Muscle of leg (tissue), 16 donors: ENCODE measurements at places on chromosomes 7 and 10. TPM values are rescaled to one million over a fixed set of nuclear protein-coding genes. Genes with fewer than 3 reads are reported as not detected.

- DNase-seq = peak; percentile 16
- no peak overlapping the region for H3K27ac ChIP-seq
- H3K4me1 ChIP-seq = no peaks in the 10 kb centered on the region
- H3K36me3 ChIP-seq = no peaks in the 10 kb centered on the region
- no peaks in the 10 kb centered on the region for H3K27me3 ChIP-seq
These were observed 594.4 kb upstream of the VSTM2A start for GRCh38 chr7:53947732-53948131.

- H3K4me3 ChIP-seq = no peak overlapping the region
- no peaks in the 10 kb centered on the region for H3K36me3 ChIP-seq
- no peak overlapping the region for H3K27ac ChIP-seq
- no peaks in the 10 kb centered on the region for H3K27me3 ChIP-seq
These were observed 185.0 kb downstream of the ELFN1 start for GRCh38 chr7:1854866-1855724.

DNA sequence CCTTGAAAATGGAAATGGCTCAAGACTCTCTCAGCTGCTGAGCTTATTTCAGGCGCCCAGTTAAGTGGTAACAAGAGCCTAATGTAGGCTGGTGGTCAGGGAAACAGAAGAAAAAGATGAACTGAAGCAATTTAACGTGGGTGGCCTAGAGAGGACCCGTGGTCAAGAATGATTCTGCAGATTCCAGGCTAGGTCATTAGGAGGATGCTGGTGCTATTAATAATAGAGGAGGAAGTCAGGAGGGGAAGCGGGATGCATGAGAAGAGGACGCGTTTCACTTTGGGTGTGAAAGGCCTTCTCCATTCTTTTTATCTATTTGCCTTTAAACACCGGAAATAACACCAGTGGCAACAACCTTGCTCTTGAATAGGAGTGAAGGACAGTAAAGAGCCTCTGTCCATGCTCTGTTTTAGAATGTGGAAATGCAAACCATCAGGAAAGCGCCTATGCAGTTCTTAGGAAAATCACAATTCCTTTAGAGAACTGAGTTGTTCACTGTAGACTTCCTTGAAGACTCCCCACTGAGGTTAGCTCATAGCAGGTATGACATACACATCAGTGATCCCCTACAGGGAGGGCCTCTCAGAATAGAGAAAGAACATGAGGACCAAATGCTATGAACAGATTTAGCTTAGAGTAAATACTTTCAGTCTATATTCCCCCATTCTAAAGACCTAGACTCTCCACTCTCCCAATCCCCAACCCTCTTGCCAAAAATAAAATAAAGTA, 8.6 kb downstream of the LIPA start:
- H3K4me3 ChIP-seq = no peak overlapping the region
- DNase-seq = peak; percentile 64
- H3K27ac ChIP-seq = peak overlapping the region; percentile 37
- peaks cover 13% of the 10 kb centered on the region for H3K36me3 ChIP-seq
- no peaks in the 10 kb centered on the region for H3K27me3 ChIP-seq

DNA sequence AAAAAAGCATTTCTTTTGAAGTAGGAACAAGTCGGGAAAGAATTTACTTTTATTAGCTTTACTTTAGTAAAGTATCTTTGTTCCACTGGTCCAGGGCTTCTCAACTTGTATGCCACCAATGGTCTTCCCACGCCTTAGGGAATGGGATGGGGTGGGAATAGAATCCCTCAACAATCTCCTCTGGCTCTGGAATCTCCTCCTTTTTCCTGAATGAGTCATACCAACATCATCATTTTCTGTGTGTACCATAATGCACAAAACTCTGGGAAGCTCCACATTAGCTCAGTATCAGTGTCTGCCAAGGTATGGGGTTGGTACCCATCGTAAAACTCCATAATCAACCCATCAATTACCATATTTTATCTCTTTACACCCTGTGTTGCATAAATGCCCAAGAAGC, 159.4 kb upstream of the BMPER start:
- no peaks in the 10 kb centered on the region for H3K4me1 ChIP-seq
- no peaks in the 10 kb centered on the region for H3K36me3 ChIP-seq
- H3K27ac ChIP-seq = no peak overlapping the region
- H3K4me3 ChIP-seq = no peak overlapping the region

- H3K27me3 ChIP-seq = no peaks in the 10 kb centered on the region
- peak overlapping the region; percentile 99 for H3K27ac ChIP-seq
These were observed 2.5 kb downstream of the TCF7L2 start for GRCh38 chr10:112952282-112953173.

DNA sequence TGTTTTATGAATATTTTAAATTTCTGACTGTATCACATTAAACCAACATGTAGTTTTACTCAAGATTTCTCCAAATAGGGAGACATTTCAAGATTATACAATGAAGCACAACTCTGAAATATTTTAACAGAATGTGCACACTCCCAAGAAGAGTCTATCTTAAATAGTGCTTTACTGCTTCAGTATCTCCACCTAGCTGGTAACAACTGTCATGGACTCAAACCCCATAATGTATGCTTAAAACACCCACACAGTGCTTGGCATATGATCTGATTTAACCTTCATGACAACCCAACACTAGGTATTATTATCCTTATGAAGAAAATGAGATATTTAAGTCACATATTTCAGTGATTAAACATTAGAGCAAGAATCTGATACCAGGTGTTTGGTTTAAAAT, 45.9 kb downstream of the ASZ1 start:
- DNase-seq = no peak
- H3K4me3 ChIP-seq = no peak overlapping the region
- H3K4me1 ChIP-seq = no peaks in the 10 kb centered on the region
- no peaks in the 10 kb centered on the region for H3K36me3 ChIP-seq
- H3K27me3 ChIP-seq = no peaks in the 10 kb centered on the region
- no peak overlapping the region for H3K27ac ChIP-seq

GRCh38 chr7:43758822-43759683, 573 bp downstream of the BLVRA start:
- peaks cover 10% of the 10 kb centered on the region for H3K4me1 ChIP-seq
- H3K27ac ChIP-seq = peak overlapping the region; percentile 65
- no peaks in the 10 kb centered on the region for H3K36me3 ChIP-seq
- peak; percentile 58 for DNase-seq
- peak overlapping the region; percentile 68 for H3K4me3 ChIP-seq

DNA sequence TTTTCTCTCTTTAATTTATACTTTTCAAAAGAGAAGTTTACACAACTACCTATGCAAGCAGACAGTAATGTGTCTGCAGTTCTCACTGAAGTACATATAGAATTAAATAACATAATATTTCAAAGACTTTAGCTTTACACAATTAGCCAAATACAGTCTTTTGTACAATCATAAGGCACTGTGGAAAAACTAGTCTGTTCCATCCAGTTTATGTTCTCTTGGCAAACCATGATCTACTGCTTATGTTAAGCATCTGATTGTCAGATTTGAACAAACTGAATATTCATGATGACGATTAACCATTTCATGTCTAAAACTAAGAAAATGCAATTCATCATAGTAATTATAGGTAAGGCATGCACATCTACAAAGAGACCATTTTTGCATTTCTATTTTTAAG, 842 bp downstream of the SEMA3A start:
- no peaks in the 10 kb centered on the region for H3K27me3 ChIP-seq
- peak overlapping the region; percentile 58 for H3K4me3 ChIP-seq
- H3K4me1 ChIP-seq = no peaks in the 10 kb centered on the region
- no peaks in the 10 kb centered on the region for H3K36me3 ChIP-seq

Gene SPDYE6
- not detected for total RNA-seq

Gene CYP26C1
- total RNA-seq = 0.09 TPM

Gene SPRN
- 0.53 TPM for total RNA-seq

Gene GFRA1
- 41.5 TPM for total RNA-seq

Gene MBL2
- not detected for total RNA-seq

Gene AVL9
- total RNA-seq = 21.9 TPM
